Muscle of back (tissue), 13 donors: ENCODE measurements at places on chromosomes 7 and 10.

- no peak for DNase-seq
Observed at GRCh38 chr7:66800591-66800990, 60.1 kb downstream of the RABGEF1 start.

GRCh38 chr10:69897432-69897831 is 95.7 kb downstream of the COL13A1 start:
- DNase-seq: no peak

DNA sequence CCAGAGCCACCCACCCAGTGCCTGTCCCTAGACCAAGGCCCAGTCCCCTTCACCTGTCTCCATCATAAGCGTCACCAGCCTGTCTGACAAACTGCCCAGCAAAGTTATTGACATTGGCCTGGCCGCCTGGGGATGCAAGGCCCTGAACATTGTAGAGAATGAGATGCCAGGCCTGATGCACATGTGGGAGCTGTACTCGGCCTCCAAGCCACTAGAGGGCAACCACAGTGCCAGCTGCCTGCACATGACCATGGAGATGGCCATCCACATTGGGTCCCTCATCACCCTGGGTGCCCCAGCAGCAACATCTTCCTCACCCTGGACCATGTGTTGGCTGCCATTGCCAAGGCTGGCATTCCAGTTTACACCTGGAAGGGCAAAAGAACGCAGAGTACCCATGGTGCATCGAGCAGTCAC is 63.7 kb upstream of the ANTXRL start:
- DNase-seq: no peak

DNA sequence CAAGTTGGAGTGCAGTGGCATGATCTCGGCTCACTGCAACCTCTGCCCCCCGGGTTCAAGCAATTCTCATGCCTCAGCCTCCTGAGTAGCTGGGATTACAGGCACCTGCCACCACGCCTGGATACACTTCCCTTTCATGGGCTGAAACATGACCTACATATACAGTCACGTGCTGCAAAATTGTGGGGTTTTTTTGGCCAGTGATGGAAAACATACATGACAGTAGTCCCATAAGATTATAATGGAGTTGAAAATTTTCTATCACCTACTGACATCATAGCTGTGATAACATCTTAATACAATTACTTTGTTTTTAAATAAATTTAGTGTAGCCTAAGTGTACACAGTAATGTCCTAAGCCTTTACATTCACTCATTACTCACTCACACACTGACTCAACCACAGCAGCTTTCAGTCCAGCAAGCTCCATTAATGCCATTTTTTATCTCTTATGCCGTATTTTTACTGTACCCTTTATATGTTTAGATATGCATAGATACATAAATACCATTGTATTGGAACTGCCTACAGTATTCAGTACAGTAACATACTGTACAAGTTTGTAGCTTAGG is 79.9 kb upstream of the TMEM196 start:
- no peak for DNase-seq

DNA sequence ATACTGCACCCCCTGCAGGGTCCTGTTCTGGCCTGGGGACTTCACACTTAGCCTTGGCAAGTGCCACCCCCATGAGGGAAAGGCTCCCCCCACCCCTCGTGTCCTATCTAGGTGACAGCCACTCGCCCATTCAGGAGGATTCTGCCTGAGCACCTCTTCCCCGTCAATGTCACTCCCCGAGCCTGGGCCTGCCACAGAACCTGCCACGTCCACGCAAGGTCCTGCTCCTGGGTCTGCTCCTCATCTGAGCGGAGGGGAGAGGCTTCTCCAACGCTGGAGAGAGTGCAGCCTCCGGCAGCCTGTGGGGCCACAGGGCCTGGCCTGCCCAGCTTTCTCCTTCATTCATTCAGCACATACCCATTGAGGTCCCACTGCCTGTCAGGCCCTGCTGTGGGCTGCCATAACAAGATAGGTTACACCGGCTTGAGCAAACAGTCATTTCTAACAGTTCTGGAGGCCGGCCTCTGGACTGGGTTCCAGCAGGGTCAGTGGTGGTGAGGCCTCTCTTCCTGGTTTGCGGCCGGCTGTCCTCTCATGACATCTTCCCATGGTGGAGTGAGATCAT is 92.0 kb upstream of the RET start:
- no peak for DNase-seq

GRCh38 chr10:133143200-133143533 is 16.9 kb upstream of the KNDC1 start:
- DNase-seq: no peak

DNA sequence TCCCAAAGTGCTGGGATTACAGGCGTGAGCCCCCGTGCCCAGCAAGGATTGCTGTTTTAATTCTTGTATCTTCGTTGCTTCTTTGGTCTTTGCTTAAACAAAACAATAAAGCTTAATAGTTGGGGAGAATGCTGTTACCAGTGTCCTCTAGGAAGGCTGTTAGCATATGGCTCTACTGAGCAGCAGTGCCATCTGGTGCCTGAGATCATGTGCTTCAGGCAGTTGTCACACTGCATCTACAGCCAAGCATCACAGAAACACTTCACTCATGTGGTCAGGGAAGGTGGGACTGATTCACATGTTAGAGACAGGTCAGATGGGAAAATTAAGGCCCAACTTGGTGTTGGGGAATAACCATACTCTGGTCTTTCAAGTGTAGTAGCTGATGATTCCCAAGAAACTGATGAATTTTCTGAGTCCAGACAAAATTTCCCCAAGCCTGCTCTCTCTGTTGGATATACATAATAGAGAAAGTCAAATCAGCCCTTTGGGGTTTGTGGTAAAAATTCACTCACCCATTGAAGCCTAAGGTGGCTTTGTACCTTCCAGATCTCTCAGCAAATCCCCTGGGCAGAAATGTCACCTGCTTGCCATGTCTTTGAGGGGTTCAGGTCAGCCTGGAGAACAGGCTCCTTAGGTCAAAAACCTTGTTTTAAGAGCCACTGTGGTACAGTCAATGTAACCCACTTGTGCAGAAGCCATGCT is 28.4 kb downstream of the UBE2D4 start:
- DNase-seq: peak; percentile 19
